ENCODE measurements at places on chromosomes 11 and 22.
A peak's percentile ranks its signal among the peaks of the same experiment; 100 is the strongest.

DNA sequence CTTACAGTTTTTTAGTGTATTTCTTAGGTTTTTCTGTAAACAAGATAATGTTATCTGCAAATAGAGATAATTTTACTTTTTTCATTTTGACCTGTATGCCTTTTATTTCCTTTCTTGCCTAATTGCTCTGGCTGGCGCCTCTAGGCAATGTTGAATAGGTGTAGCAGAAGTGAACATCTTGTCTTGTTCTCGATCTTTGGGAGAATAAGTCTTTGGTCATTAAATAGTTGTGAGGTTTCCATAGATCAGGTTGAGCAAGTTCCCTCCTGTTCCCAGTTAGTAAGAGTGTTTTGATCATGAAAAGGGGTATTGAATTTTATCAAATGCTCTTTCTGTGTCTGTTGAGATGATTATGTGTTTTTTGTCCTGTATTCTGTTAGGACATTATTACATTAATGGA is 24.0 kb downstream of the PIH1D2 start:
- DNase-seq, result no peak

- no peak for DNase-seq
These were observed 191.4 kb downstream of the LARGE1 start for GRCh38 chr22:33728847-33729246.

DNA sequence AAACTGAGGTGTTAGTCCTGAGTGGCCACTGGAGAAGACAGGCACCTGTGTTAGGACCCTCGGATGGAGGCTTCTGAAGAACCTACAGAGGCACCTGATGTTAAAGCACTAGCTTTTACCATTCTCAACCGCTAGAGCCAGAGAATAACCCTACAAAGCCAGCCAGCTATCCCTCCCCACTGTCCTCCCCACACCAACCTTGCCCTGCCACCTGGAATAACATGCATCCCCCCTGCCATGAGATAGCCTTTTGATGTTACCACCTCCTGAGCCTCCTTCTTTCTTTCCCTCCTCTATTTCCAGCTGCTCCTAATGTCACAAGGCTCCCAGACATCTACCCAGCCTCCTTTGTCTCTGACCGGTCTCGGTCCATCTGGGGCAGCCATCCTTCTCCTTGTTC is 28.1 kb downstream of the COMMD9 start:
- DNase-seq, result no peak

DNA sequence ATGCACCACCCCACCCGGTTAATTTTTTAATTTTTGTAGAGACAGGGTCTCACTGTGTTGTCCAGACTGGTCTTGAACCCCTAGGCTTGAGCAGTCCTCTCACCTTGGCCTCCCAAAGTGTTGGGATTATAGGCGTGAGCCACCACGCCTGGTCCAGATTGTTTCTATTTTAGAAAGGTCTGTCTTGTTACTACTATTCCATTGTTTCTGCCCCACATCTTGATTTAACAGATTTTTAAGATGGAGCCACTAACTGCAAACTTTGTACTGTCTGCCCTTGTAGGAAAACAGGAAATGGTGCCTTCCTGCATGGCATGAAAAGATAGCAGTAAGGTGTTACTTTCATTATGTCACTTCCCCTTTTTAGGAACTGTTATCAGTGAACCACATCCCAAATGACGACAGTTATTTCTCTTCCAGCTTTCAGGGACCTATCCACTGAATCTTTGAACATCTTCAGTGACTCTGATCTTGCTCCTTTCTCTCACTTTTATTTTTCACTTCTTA is 23.2 kb downstream of the TAF1D start:
- DNase-seq, result peak; percentile 41

GRCh38 chr22:48492366-48493320 is 1335.0 kb downstream of the BRD1 start:
- peak; percentile 32 for DNase-seq

- no peak for DNase-seq
These were observed 22.9 kb upstream of the SLC22A12 start for GRCh38 chr11:64568041-64568571.

- DNase-seq, result peak; percentile 18
These were observed 55.7 kb upstream of the SORL1-AS1 start for GRCh38 chr11:121508449-121508848.

- DNase-seq, result peak; percentile 29
These were observed 4.5 kb downstream of the SHISA8 start for GRCh38 chr22:41910050-41911000.

DNA sequence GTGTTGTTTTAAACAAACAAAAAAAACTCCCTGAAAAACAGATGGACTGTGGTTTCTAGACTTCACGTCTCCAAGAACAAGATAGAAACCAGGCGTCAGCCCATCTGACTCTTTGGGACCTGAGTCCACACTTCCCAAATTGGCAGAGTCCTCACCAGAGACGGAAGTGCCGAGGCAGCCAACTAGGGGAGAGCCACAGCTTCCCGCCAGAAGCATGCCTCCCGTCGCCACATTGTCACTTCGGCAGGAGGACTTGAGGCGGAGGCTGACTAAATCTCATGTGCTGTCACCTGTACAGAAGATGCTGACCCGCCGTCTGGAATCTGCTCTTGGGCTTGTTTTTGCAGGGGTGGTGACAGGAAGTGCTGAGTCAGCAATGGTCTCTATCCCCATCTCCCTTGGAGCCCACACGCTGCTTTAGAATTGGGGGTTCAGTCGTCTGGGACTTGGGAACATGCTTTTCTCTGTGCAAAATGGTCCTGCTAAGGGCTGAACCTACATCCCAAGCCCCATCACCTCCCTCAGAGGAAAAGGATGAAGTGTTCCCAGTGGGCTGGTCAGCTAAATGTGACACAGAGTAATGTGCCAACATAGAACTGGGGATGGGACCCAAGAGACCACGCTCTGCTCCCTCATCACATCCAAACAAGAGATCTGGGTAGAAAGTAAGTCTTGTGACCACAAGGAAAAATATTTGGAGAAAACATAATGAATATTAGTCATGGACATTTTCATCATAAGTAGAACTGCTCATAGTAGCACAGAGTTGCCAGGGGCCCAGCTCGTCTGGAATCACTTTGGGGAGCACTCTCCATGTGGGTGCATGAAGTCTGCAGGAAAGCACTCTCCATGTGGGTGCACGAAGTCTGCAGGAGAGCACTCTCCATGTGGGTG is 152.9 kb downstream of the SNX19 start:
- no peak for DNase-seq

DNA sequence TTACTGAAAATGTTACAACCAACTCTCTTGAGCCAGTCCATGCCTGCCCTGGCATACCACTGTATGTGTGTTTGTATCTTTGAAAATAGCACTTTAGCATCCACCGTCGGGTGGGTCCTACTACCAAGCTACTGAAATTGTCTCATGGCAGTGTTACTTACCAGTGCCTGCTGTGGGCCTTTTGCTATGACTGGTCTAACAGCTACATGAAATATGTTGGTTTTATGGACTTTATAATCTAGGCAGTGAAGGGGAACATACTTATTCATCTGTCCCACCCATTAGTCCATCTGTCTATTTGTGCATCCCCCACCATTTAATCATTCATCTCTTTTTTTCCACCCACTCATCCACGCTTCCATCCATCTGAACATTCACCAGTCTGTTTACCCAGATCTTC is 106.0 kb downstream of the NAV2 start:
- no peak for DNase-seq

DNA sequence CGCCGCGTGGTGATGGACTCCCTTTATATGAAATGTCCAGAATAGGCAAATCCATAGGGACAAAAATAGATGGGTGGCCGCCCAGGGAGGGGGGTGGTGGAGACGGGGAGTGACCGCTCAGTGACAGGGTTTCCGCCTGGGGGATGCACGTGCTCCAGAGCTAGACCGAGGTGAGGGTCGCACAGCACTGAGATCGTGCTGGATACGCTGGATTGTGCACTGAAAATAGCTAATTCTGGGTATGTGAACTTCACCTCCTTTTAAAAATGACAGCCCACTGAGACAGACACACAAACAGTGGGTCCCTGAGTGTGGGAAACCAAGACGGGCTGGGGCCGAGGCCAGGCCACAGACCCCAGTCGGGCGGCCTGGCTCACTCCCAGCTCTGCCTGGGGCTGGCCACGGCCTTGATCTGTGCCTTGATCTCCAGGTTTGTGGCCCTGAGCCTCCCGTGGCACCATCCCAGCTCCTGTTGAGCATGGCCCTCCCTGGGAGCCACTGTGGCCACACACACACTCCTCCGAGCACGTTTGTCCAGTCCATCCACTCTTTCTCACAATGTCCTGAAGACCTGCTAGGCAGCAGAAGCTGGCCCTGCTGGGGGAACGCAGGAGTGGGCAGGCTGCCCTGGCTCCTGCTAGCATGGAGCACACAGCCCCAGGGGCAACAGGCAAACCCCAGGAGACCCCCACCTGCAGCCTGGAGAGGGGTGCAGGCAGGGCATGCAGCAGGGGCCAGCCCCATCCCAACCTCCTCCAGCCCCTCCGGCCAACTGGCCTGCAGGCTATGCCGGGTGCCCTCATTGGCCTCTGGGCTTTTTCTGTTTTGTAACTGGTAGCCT is 41.0 kb upstream of the TH start:
- DNase-seq, result no peak

- DNase-seq, result no peak
These were observed 94.6 kb upstream of the ALKBH3 start for GRCh38 chr11:43786016-43786415.

DNA sequence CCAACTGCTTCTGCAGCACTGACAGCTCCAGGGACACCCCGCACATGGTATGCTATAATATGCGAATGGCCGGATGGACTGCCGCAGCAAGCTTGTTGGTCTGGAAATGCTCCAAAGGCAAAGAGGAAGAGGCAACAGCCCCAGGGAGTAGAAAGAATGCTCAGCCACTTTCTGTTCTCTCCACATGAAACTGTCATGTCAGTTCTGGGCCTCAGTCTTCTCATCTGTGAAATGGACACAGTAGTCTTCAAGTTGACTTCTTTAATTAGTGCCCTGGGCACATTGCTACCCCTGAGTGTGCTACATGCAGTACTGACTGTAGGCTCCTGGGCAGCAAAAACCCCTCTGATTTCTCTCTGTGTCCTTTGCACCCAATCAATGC is 19.9 kb downstream of the IL10RA start:
- DNase-seq, result no peak

- DNase-seq, result peak; percentile 82
These were observed 35.8 kb upstream of the FCHSD2 start for GRCh38 chr11:73177778-73178539.

DNA sequence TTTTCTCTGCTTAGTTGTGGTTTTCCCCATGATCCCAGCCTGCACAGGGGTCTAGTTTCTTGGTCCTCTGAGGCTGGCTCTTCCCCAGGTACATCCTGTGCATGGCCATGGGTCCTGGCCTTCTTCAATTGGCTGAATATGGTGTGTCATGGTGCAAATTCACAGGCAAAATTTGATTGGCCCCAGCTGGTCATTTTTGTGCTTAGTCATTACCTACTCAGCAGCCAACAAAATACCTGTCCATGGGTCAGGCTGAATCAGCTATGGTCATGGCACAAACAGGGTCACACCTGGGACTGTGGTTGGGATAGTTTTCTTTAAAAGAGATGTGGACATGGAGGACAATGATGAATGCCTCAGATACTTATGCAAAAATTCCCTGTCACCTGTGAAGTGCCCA is 85.7 kb downstream of the CSNK2A3 start:
- DNase-seq, result no peak

DNA sequence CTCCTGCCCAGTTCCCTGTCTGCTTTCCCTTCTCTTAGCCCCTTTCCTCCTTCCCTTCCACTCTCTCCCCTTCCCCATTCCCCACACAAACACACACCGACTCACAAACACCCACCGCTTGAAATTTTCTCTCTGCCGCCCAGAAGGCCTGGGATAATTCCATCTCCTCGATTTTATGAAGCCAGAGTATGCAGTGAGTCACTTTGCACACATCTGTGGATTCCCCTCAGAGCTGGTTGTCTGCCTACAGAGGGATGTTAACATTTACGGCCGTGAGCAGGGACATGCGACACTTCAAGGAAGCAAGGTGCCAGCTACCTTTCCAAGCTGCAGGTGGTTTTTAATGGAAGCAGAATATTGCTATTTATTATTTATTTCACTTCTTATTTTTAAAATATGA is 332.0 kb downstream of the TENM4 start:
- no peak for DNase-seq

- DNase-seq, result no peak
These were observed 63.0 kb downstream of the RPL27A start for GRCh38 chr11:8745431-8746253.

- DNase-seq, result no peak
These were observed 514 bp upstream of the AMBRA1 start for GRCh38 chr11:46594374-46594700.

- DNase-seq, result no peak
These were observed 198.2 kb upstream of the POU2AF2 start for GRCh38 chr11:111047374-111047773.

GRCh38 chr11:78711735-78712134 is 137.1 kb upstream of the NARS2 start:
- no peak for DNase-seq

DNA sequence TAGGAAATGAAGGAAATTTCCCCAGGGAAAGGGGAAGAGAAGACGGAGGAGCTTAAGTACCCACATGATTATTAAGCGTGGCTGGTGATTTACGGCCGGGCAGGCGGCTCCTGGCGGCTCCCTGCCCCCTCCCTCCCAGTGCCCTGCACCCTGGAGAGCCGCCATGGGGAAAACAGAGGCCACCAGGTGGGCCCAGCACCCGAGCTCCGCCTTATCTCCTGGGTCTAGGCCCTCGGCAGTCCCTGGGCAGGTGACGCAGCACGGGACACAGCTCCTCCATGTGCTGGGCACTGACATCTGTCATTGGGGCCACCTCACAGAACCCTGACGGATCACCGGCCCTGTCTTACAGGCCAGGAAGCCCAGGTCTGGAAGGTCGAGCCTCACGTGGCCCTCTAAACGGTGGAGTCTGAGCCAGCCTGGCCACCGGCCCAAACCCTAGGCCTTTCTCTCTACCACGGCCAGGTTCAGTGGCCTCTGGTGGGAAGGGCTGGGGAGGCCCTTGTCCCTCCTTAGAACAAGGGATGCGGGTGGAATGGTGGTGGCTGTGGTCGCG is 60.2 kb upstream of the PPARA start:
- no peak for DNase-seq

- DNase-seq, result no peak
These were observed 50.0 kb upstream of the CLDN5 start for GRCh38 chr22:19574247-19574646.

DNA sequence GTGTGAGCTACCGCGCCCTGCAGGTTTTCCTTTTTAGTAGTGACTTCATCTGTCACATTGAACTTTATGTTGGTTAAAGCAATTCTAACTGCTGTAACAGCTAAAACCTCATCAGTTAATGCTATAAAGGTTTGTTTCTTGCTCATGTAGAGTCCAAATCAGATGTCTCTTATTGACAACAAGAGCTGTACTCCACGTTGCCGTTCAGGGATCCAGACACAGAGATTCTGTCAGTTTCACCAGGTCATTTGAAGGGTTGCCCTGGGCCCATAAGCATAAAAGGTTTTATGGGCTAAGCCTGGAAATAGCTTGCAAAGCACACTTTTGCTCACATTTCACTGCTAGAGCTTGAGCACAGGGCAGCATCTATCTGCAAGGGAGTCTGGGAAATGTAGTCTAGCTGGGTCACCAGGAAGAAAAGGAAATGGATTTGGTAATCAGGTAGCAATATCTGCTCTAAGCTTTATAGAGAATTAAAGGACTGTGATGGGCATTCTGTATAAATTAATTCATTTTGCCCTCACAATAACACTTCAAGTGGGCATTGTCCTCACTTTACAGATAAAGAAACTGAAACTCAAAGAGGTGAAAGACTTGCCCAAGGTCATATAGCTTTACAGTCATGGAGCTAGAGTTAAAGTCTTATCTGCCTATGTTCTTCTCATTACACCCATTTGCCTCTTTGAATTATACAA is 25.2 kb upstream of the PTPRJ start:
- DNase-seq, result no peak

- no peak for DNase-seq
These were observed 1.3 kb downstream of the PPP1CA start for GRCh38 chr11:67400251-67400941.

All from CD4-positive, alpha-beta T cell treated with Interleukin-12 subunit alpha and Interleukin-12 subunit beta, for 1 hour (primary cell).